GOT3 (cell line): ENCODE measurements at places on chromosomes 4 and X.

DNA sequence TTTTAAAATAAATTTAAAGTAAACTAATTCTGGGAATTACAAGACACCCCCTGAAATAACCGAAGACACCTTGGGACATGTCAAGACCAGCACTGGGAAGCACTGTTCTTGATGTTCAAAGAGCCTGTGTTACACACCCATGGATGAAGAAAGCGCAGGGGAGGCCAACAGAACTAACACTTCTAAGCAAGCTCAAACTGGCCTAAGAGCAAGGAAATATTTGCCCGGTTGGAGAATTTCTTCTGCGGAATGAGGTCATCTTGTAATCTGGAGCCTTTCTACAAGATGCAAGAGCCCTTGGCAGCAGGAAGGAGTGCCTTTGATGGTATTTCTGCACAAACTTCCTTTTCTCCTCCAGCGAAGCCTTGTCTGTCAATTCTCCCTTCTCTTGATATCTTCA, 9.3 kb upstream of the EFHC2 start:
- DNase-seq, result no peak

- DNase-seq, result no peak
Observed at GRCh38 chr4:100469555-100469954, 48.3 kb downstream of the EMCN start.

DNA sequence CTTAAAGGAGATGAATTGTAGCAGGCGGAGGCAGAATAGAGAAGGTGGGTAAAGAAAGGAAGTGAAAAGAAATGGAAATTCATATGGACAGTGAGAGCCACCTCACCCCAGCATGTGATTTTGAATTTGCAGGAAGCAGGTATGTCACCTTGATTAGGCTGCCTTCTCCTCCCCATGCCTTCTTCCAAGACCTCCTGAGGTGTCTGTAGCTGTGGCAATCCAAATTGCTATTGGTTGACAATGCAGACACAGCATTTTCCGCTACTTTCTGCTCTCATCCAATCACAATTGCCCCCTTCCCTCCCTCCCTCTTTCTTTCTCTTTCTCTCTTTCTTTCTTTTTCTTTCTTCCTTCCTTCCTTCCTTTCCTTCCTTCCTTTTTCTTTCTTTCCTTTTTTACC, 38.5 kb downstream of the RAB33B start:
- DNase-seq, result no peak

DNA sequence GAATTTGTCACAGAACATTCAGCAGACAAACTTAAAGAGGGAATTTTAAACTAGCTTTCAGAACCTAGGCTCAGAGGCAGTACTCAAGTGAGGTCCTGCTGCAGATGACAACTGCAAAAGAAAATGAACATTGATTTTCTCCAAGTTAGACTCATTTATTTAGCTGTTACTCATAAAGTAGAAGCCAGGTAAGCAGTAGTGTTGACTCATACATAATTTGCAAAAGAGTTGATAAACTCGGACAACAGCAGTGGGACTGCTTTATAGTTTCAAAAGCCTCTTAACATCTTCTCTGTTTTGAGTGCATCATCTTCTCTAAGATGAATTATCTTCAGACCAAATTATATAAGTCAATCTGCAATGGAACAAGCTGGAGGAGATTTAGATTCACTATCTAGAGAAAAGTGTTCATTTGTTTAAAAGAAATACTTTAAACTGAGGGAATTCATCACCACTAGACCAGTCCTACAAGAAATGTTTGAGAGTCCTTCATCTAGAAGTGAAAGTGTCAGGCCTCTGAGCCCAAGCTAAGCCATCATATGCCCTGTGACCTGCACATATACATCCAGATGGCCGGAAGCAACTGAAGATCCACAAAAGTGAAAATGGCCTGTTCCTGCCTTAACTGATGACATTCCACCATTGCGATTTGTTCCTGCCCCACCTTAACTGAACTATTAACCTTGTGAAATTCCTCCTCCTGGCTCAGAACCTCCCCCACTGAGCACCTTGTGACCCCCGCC, 49.5 kb downstream of the COQ2 start:
- no peak for DNase-seq

GRCh38 chr4:77852892-77853495, 9.6 kb upstream of the MRPL1 start:
- DNase-seq, result no peak

- DNase-seq, result no peak
Observed at GRCh38 chr4:89416960-89417359, 109.4 kb upstream of the GPRIN3 start.

DNA sequence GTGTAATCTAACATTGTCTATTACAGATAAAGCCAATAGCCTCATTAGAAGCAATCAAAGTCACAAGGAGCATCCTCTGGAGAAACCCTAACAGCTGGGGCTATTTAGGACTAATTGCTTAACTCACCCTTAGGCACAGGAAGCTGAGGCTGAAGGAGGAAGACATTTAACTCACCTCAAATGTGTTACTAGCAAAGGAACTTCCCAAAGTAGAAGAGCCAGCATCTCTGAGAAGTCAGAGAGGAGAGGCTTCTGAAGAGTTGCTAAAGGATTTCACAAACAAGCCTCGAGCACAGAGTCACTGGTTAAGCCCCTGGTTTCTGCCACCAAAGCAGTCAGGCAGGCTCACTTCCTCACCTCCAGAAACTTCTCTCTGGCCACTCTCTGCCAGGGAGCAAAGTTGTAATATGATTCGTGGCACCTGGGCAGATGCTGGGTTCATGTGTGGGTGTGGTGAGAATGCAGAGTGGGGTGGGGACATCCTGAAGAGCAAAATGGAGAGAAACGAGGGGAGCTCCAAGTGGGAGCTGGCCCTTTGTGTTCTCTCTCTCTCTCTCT, 201.3 kb downstream of the HS6ST2 start:
- DNase-seq, result no peak

DNA sequence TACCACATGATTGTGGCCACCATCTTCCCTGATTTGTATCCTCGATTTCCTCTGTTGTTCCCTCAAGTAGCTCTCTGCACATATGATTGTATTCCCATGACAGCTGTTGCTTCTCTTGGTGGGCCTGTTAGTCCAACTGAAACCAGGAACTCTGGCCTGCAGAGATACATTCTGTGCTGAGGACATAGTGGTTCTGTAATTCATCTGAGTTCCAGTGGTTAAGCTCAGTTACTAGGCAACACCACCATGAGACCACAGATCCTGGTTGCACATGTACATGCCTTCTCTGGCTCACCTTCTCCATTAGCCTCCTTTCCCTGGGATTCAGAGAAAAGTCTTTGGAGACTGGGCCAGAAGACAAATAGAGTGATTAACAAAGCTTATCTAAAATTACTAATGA, 172.1 kb upstream of the SLC7A11 start:
- DNase-seq, result no peak

DNA sequence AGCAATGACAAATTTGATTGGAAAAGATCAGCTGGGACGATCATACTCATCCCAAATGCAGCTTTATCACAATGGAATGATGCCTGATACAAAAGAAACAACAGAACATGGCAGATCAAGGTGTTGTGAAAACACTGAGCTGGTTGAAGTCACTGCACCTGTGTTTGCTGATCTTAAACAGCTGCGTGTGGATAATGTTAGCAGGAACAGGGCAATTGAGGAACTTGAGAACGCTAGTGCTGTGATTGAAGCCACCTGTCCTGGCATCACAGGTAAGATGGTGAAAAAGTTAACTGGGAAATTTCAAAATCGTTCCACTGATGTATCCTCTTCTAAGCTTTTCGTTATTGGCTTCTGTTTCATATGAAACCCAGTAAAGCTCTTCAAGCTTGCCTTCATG, 27.4 kb upstream of the SOD3 start:
- no peak for DNase-seq

- DNase-seq, result no peak
Observed at GRCh38 chr4:112944006-112944405, 105.4 kb upstream of the ANK2 start.

GRCh38 chr4:7351014-7351413, 83.7 kb downstream of the PSAPL1 start:
- DNase-seq, result no peak

DNA sequence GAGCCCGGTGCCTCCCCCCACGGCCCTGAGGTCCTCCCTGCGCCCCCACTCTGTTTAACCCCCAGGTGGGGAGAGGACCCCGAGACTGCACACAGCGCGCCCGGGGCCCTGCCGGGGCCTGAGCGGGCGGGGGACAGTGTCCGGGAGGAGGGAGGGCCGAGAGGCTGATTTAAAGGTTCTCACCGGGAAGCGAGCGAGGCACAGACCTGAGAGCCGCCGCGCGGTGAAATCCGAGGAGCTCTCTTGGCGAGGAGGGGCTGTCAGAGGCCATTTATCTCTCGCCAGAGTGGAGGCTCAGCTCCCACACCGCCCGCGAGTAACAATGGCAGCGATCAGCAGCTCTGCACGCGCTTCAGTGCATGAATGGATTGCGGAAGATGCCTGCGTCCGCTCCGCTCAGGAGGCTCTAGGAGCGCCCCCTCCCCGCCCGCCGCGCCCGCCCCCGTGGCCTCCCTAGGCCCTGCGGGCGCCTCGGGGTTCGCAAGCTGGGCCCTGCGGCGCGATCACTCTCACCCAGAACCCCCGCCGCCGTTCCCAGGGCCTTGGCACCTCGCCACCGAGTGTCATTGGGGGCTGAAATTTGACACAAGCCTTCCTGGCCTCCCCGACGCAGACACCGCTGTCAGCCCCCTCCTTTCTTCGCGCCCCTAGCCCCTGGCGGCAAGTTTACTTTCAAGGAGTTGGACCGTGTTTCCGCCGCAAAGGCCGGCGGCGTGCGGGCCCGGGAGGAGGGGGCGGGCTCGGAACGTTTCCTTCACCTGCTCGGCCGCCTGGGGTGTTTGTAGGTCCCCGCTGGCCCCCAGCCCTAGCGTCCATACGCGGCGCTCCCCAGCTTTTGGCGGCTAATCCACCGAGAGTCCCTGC, 48.7 kb upstream of the BCOR start:
- DNase-seq, result no peak

DNA sequence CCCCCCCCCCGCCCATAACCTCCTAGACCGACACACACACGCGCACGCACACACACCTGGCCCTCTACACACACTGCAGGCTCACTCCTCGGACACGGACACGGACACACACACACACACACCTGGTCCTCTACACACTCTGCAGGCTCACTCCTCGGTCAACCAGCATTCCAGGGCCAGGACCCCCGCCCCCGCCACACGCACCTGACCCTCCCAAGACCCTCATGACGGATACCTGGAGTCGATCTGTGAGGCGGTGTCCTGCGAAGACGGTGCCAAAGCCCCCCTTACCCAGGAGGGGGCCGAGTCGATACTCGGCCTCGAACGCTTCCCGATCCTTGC, 552 bp downstream of the PIM2 start:
- DNase-seq, result no peak

- DNase-seq, result no peak
Observed at GRCh38 chrX:126165721-126166461, at the start of gene DCAF12L2. DCAF12L2 (minus strand) TSS chrX:126166289; CDS start chrX:126165924, 365 bp downstream.

- no peak for DNase-seq
Observed at GRCh38 chr4:60879135-60879701, 320.9 kb upstream of the ADGRL3 start.

DNA sequence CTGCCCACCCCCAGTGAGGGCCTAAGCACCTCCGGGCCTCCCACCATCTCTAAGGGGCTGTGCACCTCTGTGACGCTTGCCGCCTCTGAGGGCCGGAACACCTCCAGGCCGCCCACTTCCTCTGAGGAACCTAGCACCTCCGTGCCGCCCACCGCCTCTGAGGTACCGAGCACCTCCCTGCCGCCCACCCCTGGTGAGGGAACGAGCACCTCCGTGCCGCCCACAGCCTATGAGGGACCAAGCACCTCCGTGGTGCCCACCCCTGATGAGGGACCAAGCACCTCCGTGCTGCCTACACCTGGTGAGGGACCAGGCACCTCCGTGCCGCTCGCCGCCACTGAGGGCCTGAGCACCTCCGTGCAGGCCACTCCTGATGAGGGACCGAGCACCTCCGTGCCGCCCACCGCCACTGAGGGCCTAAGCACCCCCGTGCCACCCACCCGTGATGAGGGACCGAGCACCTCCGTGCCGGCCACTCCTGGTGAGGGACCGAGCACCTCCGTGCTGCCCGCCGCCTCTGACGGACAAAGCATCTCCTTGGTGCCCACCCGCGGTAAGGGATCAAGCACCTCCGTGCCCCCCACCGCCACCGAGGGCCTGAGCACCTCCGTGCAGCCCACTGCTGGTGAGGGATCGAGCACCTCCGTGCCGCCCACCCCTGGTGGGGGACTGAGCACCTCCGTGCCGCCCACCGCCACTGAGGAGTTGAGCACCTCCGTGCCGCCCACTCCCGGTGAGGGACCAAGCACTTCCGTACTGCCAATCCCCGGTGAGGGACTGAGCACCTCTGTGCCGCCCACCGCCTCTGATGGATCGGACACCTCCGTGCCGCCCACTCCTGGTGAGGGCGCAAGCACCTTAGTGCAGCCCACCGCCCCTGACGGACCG, 977 bp downstream of the MAGEE1 start:
- DNase-seq, result no peak

- no peak for DNase-seq
Observed at GRCh38 chrX:15293451-15293850, 22.0 kb downstream of the ASB11 start.

DNA sequence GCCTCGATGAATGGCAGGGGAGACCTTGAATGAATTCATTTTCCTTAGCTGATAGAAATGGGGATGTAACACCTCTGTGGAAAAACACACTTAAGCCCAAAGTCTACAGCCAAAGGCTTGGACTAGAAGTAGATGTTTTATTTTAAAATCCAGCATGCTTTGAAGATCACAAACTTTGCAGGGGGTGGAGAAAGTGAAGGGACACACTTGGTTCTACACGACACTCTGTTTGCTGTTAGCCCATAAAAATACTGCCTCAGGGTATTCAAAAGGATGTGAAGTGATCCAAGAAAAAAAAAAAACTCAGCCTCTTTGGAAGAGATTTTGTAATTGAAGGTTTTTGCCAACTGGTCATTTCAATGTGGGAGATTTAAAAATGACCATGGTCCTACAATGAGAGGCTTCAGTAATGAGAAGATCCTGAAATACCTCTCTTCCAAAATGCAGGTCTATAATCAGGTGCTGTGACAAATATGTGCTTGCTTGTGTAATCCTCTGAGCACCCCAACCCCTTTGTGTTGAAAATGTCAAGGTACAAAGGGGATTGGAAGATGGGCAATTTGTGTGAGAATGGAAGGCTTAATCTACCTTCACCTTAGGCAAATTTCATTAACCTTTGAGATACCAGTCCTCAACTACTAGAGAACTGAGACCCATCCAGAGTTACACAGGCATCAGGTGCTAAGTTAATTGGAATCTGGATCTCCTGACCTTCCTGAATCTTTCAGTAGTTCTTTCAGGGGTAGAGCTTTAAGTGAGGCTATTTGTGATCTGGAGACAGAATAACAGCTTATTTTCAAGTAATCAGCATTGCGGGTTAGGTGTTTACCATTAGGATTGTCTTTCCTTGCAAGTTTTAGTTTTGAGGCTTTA, 82.5 kb downstream of the HS6ST2 start:
- no peak for DNase-seq
